ENCODE measurements at places on chromosomes 1 and 21. TPM values are rescaled to one million over a fixed set of nuclear protein-coding genes. Genes with fewer than 3 reads are reported as not detected.

GSTM1 gene
- total RNA-seq = not detected

HMGCS2 gene
- total RNA-seq = not detected

GJA4 gene
- 29.6 TPM for total RNA-seq

TPTE gene
- total RNA-seq = not detected

GPR25 gene
- total RNA-seq = not detected

IGFN1 gene
- not detected for total RNA-seq

RABGAP1L gene
- total RNA-seq = 28.0 TPM

TLR5 gene
- 0.18 TPM for total RNA-seq

All from pulmonary artery endothelial cell (primary cell).